ENCODE measurements at places on chromosomes 7 and 10.

GRCh38 chr7:148474481-148475025 lies 116.0 kb upstream of the C7orf33 start:
- DNase-seq, result no peak

DNA sequence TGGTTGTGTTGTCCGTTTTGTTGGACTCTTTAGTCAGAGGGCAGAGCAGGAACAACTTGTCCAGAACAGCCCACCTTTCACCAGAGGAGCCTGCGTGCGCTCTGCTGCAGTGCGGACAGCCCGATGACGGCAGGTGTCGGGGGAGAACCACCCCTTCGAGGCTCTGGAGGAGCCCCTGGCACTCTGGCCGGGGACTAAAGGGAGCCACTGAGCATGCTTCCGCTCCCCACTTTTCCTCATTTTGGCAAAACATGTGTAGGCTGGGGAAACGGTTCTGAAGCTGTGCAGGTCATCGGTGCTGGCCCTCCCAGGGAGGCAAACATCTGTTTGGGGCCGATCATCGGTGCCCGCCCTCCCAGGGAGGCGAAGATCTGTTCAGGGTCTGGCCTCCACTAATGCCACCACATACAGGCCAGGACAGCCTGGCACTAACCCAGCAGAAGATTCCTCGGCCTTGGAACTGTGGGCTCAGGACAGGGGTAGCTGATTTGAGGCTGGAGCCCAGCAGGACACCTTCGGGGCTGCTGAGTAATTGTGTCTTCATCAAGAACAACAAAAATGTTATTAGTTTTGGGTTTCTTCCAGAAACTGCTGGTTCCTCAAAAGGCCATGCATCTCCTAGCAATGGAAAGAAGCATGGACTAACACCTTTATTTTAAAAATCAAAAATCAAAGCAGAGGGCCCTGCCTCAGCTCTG lies 124.4 kb upstream of the TCERG1L start:
- DNase-seq, result no peak

- DNase-seq, result no peak
Measured at GRCh38 chr7:151178831-151179230, 8.2 kb downstream of the ASB10 start.

- no peak for DNase-seq
Measured at GRCh38 chr7:50812841-50813475, 30.3 kb upstream of the GRB10 start.

DNA sequence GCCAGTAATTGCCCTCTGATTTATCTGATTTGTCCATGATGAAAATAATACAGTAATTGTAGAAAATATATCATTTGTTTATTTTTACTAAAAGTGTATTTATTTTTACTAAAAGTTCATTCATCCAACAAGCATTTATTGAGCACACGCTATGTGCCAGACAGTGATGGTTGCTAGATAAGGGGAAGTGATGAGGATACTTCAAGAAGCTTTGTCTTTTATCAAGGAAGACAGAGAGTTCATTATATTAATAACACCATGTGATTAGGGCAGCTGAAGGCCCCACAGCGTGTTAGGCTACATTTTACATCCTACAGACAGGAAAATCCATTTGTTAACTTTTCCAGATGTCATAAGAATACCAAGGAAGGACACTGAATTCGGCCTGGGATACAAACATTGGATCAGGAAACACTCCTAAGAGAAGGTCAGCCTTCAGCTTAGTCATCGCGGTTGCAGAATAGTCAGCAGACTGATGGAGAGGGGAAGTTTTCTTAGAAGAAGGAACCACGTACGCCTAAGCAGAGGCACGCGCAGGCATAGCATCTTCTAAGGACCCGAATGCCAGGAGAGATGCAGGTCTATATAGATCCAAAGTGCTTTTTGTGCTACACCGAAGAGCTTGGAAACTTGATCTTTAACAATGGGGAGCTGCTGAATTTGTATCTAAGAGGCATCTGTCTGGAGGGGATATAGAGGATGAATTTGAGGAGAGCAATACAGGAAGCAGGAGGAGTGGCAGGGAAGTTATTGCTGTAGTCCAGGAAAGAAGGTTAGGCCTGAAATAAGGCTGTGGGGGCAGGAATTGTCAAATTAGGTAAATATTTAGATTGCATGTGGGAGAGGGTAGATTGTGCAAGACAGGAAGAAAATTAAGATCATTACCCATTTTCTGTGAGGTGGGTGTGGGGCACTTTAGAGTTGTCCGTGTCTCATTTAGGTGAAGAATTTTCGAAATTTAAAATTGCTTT lies 85.7 kb downstream of the LRGUK start:
- DNase-seq, result no peak

DNA sequence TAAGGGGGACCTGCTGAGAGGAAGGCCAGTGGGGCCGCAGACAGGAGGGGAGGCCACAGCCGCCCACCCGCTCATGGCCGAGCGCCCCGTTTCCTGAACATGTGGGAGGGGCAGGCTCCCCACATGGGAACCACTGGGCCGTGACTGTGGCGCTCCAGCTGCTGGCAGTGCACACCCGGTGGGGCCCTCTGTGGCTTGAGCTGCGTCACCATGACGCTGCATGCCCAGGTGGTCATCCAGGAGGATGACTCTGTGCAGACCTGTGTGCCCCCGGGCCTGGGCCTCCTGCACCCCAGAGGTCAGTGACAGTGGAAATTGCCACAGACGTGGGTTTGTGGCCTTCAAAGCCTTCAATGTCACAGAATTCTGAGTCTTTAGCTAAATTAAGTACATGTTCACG lies 85.1 kb downstream of the MGMT start:
- DNase-seq, result no peak

GRCh38 chr7:24284699-24285506 lies 913 bp downstream of the NPY start:
- no peak for DNase-seq

DNA sequence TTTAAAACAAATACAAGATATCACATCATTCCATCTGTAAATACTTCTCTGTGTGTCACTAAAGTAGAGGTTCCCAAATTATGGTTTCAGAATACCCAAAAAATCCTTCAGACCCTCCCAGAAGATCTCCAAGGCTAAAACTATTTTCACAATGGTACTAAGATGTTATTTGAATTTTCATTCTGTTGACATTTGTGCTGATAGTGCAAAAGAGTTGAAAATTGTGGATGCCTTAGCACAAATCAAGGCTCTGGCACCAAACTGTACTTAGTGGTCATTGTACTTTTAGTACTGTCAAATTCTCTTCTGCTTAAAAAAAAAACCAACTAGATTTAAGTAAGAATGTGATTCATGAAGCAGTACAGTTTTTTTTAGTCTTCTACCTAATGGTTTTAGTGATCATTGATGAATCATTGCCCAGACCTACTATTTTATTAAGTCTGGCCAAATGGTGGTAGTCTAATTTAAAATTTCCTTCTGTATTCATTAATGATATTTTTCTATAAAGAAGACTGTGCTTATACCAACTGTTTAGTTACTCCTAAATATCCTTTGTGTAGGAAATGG lies 50.5 kb downstream of the TPST1 start:
- DNase-seq, result no peak

DNA sequence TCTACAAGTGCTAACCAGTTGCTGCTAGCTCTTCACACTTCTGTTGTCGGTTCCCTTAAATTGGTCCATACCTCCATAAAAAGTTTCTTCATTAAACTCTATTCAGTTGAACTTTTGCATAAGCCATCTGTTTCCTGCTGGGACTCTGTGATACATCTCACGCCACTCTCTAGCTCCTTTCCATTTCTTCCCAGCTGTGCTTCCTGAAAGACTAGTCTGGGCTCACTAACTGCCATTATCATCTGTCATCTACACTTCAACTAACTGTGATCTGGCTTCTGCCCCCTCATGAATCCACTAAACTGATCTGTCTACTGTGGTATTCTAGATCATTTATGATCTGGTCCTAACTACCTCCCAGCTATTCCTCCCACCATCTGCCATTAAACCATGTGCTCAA lies 78.3 kb downstream of the ELAPOR2 start:
- no peak for DNase-seq

DNA sequence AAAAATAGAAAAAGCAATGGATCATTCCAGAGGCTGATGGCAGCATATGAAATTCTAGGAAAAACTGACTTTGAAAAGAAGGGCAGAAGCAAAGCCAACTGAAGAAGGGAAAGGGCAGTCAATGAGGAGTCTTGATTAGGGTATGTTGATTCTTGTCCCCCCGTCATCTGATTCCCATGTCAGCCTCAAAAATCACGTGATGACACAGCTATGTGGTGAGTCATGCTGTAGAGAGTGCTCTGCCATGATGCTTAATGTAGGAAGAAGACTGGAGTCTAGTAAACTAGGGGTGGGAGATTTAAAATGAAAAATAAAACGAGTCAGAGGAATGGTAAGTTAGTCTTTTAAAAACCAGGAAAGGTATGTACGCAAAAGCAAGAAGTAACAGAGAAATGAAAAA lies 3.9 kb upstream of the POU6F2 start:
- DNase-seq, result no peak

- DNase-seq, result no peak
Measured at GRCh38 chr10:21523557-21524008, 1.9 kb downstream of the SKIDA1 start.

- DNase-seq, result no peak
Measured at GRCh38 chr7:132145063-132145462, 431.2 kb downstream of the PLXNA4 start.

- no peak for DNase-seq
Measured at GRCh38 chr7:47504551-47505311, 77.2 kb downstream of the TNS3 start.

DNA sequence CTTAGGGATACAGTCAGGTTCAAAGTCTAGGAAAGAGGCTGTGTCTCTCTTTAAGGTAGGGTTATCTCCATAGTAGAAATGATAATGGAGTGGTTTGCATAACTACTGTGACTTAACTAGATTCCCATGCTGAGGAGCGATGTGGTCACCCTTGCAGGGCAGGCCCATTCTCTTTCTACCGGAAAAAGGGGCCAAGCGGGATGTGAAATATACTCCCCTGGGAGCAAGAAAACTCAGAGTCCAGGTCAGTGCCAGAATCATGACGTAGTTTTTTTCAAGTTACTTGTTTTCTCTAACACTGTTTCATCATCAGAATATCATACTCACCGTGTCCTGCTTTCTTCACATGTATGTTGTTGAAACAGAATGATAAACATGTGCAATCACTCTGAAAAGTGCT lies 649.0 kb upstream of the ANKRD30A start:
- DNase-seq, result no peak

DNA sequence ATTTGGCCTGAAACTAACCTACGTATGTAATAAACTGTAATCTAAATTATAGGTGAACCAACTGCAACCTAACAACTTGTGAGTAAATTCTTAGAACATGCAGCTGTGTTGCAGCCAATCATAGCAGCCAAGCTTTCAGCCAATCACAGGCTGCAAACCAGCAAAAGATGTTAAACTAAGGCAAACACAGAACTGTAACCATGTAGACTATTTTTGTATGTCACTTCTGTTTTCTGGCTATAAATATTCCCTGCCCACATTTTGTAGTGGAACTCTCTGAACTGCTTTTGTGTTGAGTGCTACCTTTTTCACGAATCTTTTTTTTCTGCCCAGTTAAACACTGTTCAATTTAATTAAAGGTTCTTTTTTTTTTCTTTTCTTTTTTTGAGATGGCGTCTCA lies 28.2 kb upstream of the ZPBP start:
- DNase-seq, result no peak

GRCh38 chr10:35942057-35942456 lies 300.0 kb upstream of the FZD8 start:
- DNase-seq, result no peak

DNA sequence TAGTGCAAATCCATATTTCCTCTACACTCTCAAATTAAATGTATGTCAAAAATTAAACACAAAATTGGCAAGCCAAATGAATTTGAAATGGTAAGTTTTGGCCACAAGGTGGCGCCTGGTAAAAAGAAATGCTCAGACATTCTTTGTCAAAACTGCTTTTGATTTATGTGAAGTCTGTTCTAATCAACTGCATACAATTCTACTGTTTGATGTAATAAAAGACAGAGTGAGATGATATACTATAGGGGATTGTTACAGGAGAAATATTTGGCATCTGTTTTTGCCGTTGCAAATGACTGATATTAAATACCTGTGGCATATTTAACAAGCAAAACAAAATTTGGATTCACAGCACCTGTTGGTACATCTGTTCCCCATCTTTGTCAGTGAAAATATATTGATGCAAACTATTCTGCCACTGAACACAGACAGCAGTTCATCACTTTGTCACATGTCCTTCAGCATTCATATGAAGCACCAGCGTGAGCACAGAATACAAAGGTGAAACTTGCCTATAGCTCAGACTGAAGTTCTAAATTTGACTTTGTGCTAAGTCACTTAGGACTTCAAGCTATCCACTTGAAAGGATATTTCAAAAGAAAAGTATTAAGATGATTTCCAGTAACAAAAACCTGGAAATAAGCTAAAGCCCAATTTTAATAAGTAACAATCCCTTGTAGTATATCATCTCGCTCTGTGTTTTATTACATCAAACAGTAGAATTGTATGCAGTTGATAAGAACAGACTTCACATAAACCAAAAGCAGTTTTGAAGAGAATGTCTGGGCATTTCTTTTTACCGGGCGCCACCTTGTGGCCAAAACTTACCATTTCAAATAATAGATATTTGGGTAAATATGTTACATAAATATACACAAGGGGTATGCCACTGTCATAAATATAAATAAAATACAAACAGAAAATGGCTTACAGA lies 10.2 kb upstream of the CH25H start:
- peak; percentile 52 for DNase-seq

DNA sequence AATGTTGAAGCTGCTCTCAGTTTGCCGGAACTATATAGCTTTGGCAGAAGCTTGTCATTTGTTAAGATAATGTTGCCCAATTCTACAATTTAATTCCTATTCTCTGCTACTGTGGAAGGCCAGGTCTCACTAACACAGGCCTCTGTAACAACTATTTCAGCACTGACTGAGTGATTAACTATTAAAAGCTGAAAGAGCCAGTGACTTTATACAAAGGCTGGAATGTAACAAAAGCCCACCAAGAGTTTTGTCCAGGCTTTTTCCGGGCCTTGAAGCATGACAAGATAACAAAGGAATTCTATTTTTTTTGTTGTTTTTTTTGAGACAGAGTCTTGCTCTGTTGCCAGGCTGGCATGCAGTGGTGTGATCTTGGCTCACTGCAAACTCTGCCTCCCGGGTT lies 795.6 kb downstream of the PHTF2 start:
- DNase-seq, result no peak

- no peak for DNase-seq
Measured at GRCh38 chr7:122100021-122100420, 44.0 kb downstream of the AASS start.

- no peak for DNase-seq
Measured at GRCh38 chr10:22491931-22492615, 146.8 kb downstream of the SPAG6 start.
